Upper lobe of left lung (tissue), 6 donors: ENCODE measurements at places on chromosomes 2 and 18.

DNA sequence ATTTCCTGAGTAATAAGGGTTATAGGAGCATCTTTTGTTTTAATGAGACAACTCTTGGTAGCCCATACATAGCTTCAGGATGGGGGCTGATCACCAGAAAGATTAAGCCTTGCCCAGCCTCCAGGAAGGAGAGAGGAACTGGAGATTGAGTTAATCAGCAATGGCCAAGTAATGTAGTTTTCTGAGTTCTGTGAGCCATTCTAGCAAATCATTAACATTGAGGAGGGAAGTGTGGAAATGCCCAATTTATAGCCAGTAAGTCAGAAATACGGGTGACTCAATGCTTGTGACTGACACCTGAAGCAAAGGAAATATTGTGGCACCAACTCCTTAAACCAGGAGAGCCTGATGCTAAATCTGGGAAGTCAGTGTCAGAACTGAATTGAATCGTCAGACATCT is 205.1 kb upstream of the SRD5A2 start:
- DNase-seq: no peak

DNA sequence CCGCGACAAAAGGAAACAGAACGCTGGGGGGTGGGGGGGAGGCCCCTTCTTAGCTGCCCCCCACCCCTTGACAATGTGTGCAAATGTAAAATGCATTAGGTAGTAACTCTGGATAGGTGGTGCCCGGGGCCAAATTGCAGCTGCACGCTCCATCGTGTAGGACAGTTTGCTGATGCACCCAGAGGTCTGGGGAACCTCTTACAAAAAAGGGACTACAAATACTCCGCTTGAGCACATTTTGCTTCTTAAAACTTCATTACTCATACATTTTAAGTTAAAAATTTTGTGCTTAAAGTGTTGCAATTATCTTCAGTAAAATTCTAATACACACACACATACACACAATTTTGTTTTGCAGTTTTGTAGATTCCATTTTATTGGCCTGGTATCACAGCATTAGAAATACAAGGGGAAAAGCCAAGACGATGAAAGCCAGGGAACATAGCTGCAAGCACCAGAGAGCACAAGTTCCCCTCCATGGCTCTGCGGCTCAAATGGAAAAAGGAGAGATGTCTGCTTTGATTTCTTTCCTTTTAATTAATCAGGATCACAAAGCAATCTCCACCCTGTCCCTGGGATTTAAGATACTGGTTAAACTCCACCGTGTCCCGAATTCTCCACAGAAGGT is 582.1 kb downstream of the ZEB2 start:
- DNase-seq: no peak

GRCh38 chr18:2656237-2656980 is 883 bp downstream of the SMCHD1 start:
- DNase-seq: peak; percentile 89

- DNase-seq: peak; percentile 90
Measured at GRCh38 chr2:237692601-237693290, 65.4 kb downstream of the LRRFIP1 start.

DNA sequence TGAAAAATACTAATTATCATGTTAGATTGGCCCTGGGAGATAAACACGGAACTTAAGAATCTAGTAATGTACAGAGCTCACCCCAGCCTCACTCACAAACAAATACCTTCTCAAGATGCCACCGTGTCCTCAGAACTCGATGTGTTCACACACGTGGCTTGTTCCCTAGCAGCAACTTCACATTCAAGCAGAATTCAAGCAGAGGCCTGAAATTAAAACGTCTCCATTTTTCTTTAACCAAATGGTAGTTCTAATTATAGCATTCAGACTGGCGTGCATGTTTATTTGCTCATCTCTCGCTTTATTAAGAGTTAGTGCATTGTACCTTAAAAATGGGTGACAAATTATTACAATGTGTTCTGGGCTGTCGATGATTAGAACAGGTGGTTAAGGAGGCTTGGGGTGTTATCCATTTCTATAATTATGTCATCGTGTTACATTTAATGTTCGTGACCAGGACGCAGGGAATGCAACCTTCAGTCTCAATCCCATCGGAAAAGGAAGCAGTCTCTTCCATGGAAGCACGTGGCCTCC is 57.3 kb upstream of the SLC66A3 start:
- DNase-seq: no peak

DNA sequence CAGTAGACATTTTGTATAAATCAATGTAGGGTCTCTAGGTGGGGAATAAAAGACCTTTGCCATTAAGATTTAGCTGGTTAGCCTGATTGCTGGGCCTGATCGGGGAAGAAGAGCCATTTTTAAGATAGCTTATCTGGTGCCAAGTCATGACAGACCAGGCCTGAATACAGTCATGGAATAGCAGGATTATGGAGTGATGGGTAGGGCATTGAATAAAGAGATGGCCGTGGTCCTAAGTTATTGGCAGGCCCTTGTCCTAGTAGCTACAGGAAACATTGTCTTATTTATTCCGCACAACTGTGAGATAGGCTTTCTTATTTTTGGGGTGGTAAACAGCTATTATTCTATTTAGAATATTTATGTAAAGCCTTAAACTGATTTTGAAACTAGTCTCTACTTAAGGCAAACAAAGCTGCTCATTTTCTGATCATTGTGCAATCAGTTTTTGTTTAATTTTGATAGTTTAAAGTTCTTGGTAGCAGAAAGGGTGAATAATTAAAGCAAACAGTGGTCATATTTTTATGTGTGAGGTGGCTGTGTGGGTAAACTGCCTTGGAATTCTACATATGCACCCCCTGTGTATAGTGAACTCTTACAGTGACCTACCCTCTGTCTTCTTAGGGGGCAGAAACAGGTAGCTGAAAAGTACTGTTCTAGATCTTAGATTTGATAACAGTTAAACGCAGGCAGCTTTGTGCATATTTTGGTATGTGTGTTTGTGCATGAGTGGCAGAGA is 22.6 kb downstream of the ZNF236 start:
- no peak for DNase-seq

- DNase-seq: no peak
Measured at GRCh38 chr2:174591740-174592139, 5.9 kb downstream of the WIPF1 start.

GRCh38 chr2:120763508-120763907 is 27.8 kb downstream of the GLI2 start:
- DNase-seq: peak; percentile 17

DNA sequence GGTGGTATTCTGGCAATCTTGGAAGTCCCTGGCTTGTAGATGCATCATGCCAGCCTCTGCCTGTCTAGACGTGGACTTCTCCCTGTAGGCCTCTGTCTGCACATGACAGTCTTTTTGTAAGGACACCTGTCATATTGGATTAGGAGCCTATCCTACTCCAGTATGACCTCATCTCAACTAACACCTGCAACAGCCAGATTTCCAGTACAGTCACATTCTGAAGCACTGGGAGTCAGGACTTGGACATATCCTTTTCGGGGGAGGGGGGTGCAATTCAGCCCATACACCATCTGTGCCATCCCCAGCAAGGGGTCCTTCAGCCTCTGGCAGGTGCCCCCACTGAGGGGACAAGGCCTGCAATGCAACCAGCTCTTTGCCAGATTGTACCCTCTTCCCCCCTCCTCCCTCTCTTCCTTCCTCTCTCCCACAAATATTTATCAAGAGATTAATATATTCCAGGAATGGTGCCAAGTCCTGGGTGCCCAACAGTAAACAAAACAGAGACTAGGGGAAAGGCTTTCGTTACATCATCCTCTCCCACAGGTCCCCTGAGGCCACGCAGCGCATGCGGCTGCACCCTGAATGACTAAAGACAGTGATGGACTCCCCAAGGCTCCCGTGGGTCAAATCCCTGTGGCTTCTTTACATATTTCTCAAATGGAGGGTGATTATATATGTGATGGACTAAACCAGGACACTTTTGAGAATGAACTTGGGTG is 20.5 kb upstream of the MYCN start:
- no peak for DNase-seq

DNA sequence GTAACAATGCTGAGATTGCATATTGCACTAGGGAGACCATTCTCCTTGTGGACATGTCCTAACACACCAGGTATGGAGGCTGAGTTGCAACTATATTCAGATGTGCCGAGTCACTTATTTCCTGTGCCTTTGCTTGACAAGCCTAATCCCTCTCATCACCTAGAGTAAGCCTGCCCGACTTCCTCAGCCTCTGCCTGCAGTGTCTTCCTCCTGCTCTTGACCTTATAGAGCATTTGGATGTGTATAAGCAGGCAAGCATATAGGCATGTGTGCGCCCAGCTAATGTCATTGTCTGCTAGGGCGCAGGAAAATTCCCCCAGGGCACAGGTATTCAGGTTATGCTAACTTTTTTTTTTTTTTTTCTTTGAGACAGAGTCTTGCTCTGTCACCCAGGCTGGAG is 316.9 kb downstream of the CDH2 start:
- DNase-seq: no peak

GRCh38 chr2:10371441-10372196 is 68.9 kb downstream of the HPCAL1 start:
- peak; percentile 55 for DNase-seq

DNA sequence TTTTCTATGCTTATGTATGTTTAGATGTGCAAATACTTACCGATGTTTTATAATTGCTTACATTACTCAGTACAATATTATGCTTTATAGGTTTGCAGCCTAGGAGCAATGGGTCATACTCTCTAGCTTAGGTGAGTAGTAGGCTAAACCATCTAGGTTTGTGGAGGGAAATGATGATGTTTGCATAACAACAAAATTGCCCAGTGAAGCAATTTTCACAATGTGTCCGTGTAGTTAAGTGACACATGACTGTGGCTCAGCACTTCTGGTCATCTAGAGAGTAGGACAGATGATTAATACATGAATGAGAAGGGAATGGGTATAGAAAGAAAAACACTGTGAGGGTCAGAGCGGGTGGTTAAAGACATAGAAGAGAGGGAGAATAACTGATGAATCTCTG is 2116.2 kb upstream of the PIK3C3 start:
- no peak for DNase-seq

GRCh38 chr2:236728916-236729670 is 159.5 kb downstream of the ACKR3 start:
- no peak for DNase-seq

GRCh38 chr2:216604458-216604857 is 28.8 kb upstream of the IGFBP2 start:
- no peak for DNase-seq

GRCh38 chr18:12692206-12692605 is 10.3 kb downstream of the CEP76 start:
- no peak for DNase-seq

- no peak for DNase-seq
Measured at GRCh38 chr2:47211497-47212011, 56.4 kb upstream of the STPG4 start.

GRCh38 chr2:23814963-23815362 is 112.0 kb downstream of the ATAD2B start:
- no peak for DNase-seq

DNA sequence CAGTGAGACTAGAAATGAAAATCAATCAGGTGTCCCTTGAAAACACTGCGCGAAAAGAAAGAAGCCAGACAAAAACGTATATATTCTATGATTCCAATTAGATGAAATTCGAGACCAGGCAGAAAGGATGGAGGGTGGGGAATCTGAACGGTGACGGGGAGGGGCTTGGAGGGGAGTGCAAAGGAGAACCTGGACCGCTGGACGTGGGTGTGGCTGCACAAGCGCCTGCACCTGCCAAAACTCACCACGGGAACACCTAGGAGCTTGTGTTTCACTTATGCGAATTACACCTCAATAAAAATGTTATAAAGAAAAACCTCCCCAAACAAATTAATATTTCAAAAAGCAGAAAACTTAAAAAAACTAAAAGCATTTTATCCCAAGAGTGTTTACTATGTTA is 21.9 kb downstream of the THAP4 start:
- DNase-seq: no peak

- no peak for DNase-seq
Measured at GRCh38 chr18:28088477-28088876, 88.5 kb downstream of the CDH2 start.

DNA sequence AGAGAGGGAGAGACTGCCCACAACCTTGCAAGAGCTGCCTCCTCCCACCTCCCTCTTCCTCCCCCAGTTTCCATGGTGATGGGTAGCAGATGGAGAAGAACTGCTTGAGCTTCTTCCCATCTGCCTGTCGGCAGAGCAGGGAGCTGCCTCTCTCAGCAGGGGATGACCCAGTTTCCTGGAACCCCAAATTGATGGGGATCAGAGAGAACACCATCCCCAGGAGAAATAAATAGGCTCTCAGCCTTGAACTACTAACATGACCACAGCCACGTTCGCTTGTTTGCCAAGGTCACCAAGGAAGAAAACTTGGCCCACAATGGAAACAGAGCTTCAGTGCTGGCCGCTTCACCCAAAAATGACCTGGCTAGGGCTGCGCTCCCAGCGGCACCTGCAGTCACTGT is 82.2 kb downstream of the ADD2 start:
- DNase-seq: no peak

- no peak for DNase-seq
Measured at GRCh38 chr2:221073326-221074049, 498.6 kb downstream of the EPHA4 start.

DNA sequence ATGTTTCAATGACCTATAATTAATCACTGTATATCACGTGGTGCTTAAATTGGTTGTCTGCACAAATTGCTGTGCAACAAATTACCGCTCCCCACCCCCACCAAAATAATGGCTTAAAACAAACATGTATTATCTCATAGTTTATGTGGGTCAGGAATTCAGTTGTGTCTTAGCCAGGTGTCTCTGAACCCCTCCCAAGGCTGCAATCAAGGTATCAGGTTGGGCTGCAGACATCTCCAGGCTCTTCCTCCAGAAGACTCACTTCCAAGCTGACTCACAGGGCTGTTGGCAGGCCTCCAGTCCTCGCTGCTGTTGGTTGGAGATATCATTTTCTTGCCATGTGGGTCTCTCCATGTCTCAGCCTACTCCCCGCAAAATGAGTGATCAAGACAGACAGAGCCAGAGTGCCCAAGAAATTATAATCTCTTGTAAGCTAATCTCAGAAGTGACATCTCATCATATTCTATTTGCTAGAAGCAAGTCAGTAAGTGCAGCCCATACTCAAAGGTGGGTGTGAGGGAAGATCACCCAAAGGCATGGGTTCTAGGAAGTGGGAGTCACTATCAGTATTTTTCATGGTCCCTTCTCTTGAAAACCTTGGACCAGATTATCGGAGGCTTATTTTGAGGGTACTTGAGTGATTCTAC is 38.4 kb downstream of the SPC25 start:
- DNase-seq: no peak

DNA sequence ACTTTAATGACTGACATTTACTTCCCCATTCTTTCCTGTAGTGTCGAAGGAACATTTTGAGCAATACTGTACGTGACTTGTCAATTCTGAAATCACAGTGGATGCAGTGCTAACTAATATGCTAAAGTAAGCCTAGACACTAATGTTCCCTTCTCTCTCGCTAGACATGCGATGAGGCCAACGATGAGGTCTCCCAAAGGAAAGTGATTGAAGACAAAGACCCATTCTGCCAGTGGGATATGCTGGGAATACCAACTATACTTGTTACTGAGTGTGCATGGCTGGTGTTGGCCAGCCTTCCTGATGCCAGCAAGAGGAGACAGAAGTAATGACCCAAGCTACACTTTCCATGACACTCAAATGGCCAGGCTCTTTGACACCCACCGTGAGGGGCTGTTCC is 2.5 kb upstream of the SERPINE2 start:
- no peak for DNase-seq
